ENCODE measurements at places on chromosomes 1 and 21.

DNA sequence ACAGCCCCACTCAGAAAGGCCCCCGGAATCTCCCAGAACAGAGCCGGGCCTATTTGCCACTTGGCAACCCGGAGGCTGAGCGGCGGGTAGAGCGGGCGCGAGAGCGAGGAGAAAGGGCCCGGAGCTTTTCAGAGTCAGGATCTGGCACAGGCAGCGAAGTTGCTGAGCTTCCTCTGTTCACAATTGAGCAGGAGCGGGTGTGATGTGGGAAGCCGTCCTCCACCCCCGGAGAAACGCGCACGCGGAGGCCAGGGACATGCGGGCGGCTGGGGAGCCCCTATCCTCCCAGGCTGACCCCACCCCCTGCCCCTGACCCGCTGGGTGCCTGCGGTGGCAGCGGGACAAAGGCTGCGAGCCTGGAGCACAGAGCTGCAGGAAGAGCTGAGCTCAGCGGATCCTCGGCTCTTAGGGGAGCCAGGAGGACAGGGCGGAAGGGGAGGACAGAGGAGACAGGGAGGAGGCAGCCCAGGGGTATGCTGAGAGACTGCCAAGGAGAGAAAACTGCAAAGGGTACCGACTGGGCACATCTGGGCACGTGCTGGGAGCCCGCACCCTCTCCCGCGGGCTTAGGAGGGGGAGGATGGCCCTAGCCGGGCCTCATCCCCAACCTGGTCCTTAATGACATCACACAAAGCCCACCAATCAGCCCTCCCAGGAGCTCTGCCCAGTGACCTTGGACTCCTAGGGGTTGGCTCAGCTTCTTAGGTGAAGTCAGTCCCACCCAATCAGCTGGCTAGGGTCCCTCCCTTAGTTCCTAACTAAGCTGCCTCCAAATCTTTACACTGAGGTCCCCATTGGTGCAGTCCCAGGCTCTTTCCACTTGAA, 9.3 kb downstream of the KIF21B start:
- peak; percentile 40 for DNase-seq

GRCh38 chr1:154707901-154708463, 100.0 kb upstream of the ADAR start:
- DNase-seq = no peak

DNA sequence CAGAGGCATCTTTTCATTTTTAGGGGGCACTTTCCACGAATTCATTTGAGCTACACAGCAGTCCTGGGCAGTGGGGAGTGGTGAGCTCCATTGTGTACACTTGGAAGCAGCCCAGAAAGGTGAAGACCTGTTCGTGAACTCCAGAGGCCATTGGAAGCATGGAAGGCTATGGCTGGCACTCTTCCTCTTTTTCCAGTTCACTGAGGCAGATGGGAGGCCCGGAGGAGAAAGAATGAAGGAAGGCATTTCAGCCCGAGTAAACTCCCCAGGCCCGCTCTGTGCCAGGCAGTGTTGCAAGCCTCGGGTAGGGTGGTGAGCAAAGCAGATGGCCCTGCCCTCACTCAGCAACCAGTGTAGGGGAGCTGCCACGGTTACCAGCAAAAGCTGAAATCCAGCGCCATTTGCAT, 673 bp upstream of the DHCR24 start:
- DNase-seq = no peak

GRCh38 chr1:22111115-22111514, 31.8 kb downstream of the WNT4 start:
- DNase-seq = no peak

- no peak for DNase-seq
Observed at GRCh38 chr21:17422931-17423330, 89.9 kb upstream of the CXADR start.

GRCh38 chr1:59034925-59035324, 251.1 kb upstream of the JUN start:
- DNase-seq = no peak

DNA sequence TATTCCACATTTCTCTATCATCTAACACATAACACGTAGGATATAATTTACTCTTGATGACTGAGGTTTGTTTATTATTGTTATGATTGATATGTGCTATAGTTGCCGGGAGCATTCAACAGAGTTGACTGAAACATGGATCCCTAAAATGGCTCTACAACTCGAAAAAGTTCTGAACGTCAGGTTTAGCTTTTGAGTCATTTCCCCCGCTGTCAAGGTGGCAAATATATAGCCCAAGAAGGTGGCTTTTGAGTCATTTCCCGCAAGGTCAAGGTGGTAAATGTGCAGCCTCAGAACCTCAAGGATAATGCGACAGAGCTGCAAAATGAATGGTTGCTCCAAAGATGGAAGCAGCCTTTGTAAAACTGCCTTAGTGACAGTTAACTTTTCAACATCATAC, 104.0 kb downstream of the NIBAN1 start:
- no peak for DNase-seq

DNA sequence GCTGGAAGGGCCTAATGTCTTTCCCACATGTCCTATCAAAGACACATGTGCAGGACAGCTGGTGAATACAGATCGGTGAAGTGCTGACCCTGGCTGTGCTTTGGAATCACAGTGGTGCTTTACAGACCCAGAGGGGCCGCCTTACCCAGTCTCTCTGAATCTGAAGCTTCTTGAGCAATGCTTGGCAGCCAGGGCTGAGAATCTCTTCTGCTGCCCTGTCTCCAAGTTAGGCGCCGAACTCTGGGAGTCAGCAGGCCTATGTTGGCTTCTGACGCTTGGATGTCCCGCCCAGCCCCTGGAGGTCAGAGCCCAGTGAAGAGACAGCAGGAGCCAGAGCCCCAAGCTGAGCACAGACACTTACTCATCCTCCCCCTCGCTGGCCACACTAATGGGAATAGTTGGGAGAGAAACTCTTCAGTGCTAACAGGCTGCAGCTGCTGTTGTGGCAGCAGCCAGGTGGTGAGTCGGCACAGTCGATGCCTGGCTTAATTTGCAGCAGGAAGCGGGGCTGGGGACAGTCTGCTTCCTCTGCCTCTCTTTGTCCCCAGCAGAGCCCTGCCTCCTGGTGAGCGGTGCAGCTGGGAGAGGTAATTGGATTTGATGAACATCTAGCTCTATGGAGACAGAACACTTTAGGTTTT, 68.1 kb downstream of the URB2 start:
- peak; percentile 95 for DNase-seq

GRCh38 chr1:84756455-84757082, 66.3 kb upstream of the SSX2IP start:
- no peak for DNase-seq

DNA sequence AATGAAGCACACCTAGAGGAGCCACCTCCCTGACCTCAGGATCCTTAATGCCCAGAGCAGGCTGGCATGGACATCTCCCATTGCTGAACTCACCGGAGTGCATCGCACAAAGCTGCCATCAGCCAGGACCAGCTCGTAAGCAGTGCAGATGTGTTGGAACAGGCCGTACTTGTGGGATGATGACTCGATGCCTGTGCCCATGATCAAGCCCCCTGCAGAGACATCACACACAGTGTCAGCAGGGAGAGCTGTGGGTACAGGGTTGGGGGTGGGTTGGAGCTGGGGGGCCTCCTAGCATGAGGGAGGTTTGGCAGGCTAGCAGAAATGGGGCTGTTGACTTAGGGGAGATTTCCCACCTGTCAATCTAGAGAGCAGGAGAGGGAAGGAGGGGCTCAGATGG, 12.0 kb downstream of the DHCR24 start:
- DNase-seq = no peak

- DNase-seq = no peak
Observed at GRCh38 chr1:56240400-56240799, 339.0 kb downstream of the PLPP3 start.

DNA sequence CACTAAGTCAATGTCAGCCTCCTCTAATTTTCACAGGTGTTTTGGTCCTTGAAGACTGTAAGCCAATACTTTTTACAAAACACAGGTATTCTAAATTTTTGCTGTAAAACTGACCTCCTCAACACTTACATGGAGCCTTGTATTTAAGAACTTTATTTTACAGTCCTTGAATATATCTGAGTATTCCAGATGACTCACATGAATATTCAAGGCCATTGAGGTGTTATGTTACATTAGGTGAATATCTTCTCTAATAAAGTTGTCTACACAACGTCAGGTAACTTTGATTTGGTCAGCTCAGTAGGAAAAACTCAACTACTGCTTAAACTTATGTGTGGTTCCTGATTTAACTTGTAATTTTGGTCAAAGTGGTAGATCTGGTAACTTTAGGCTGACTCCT, 254.2 kb downstream of the OLFM3 start:
- no peak for DNase-seq
